ENCODE measurements at places on chromosomes 11 and 22. TPM values are rescaled to one million over a fixed set of nuclear protein-coding genes. Genes with fewer than 3 reads are reported as not detected.

DNA sequence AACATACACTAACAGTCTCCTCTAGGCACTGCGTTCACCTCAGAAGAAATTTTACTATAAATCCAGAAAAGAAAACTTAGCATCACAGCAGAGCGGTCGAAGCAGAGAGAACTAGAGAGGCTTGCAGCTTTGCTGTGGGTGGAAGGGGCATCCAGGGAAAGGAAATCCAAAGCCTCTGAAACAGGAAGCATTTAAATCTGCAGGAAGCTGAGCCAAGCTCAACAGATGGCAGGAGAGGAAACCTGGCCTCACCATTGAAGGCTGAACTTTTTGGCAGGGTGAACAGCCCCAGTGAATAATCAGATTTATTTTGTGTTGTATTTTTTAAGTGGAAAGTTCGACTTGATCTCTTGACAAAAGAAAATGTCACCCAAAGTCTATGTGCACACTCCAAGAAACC lies 858.1 kb downstream of the OPCML start:
- H3K27me3 ChIP-seq, result no peaks in the 10 kb centered on the region
- H3K4me1 ChIP-seq, result no peaks in the 10 kb centered on the region
- H3K4me3 ChIP-seq, result no peak overlapping the region
- no peak overlapping the region for H3K27ac ChIP-seq
- H3K36me3 ChIP-seq, result no peaks in the 10 kb centered on the region

GRCh38 chr11:45383224-45383623 lies 97.1 kb upstream of the SYT13 start:
- no peaks in the 10 kb centered on the region for H3K36me3 ChIP-seq
- H3K4me1 ChIP-seq, result no peaks in the 10 kb centered on the region
- DNase-seq, result no peak

DNA sequence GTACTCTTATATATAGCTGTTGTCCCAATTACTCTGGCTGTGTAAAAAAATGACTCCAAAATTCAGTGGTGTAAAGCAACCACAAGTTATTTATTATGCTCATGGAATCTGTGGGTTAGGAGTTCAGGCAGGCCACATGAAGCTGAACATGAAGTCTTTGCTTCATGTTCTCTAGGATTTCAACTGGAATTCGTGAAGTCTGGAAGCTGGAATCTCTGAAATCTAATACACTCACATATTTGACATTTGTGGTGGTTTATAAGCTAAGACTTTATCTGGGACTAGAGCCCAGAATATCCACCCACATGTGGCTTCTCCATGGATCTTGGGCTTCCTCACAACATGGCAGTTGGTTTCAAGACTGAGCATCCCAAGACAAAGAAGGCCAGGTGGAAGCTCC lies 430.6 kb downstream of the MIAT start:
- no peak overlapping the region for H3K27ac ChIP-seq
- DNase-seq, result no peak
- H3K4me3 ChIP-seq, result no peak overlapping the region
- peaks cover 50% of the 10 kb centered on the region for H3K27me3 ChIP-seq
- H3K36me3 ChIP-seq, result no peaks in the 10 kb centered on the region
- no peaks in the 10 kb centered on the region for H3K4me1 ChIP-seq

Gene TAF10
- 120 TPM for polyA plus RNA-seq

Gene ADM2
- polyA plus RNA-seq, result 0.21 TPM

Gene C22orf31
- polyA plus RNA-seq, result not detected

- H3K36me3 ChIP-seq, result no peaks in the 10 kb centered on the region
- H3K27me3 ChIP-seq, result no peaks in the 10 kb centered on the region
- no peak for DNase-seq
- no peak overlapping the region for H3K27ac ChIP-seq
- no peaks in the 10 kb centered on the region for H3K4me1 ChIP-seq
These were observed 992.8 kb downstream of the DLG2 start for GRCh38 chr11:84634309-84634708.

Gene GGTLC2
- polyA plus RNA-seq, result not detected

Gene CEP126
- 3.4 TPM for polyA plus RNA-seq

GRCh38 chr11:69632900-69633299 lies 8.1 kb upstream of the CCND1 start:
- H3K36me3 ChIP-seq, result no peaks in the 10 kb centered on the region
- DNase-seq, result no peak
- H3K27ac ChIP-seq, result no peak overlapping the region
- no peak overlapping the region for H3K4me3 ChIP-seq
- peaks cover 10% of the 10 kb centered on the region for H3K27me3 ChIP-seq
- peaks cover 9% of the 10 kb centered on the region for H3K4me1 ChIP-seq

- H3K4me3 ChIP-seq, result no peak overlapping the region
- no peak overlapping the region for H3K27ac ChIP-seq
- H3K4me1 ChIP-seq, result peaks cover 9% of the 10 kb centered on the region
- H3K27me3 ChIP-seq, result peaks cover 3% of the 10 kb centered on the region
- no peak for DNase-seq
These were observed 55.7 kb downstream of the RTL6 start for GRCh38 chr22:44442186-44442815.

DNA sequence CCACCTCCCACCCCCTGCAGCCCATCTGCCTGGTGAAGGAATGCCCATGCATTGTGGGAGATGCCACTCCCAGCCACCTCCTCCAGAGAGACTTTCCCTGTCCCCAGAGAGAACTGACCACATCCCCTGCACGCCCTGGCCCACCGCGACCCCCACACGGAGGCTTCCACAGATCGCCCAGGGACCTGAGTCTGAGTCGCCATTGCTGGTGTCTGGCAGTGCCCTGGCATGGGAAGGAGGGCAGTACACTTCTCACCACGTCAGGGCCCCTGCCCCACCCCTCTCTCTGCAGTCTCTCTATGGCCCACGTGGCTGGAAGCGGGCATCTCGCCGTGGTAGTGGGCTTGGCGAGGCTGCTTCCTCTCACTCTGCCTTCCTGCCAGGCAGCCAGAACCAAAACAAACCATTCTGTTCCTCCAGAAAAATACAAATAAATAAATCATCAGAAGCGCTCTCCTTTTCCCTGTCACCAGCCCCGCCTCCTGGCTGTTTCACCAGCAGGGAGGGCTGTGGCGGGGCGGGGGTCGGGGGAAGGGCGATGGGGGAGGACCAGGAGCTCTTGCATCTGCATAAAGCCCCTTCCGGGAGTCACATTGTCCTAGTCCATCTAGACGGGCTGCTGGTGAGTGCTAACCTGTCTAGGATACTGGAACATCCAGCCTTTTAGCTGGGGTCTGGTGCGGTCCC lies 20.9 kb downstream of the SHISAL1 start:
- H3K4me1 ChIP-seq, result no peaks in the 10 kb centered on the region
- peaks cover 15% of the 10 kb centered on the region for H3K27me3 ChIP-seq
- no peaks in the 10 kb centered on the region for H3K36me3 ChIP-seq
- no peak overlapping the region for H3K27ac ChIP-seq

GRCh38 chr11:134759274-134759673 lies 347.2 kb upstream of the B3GAT1 start:
- no peak for DNase-seq
- no peak overlapping the region for H3K4me3 ChIP-seq
- H3K27ac ChIP-seq, result no peak overlapping the region
- H3K36me3 ChIP-seq, result no peaks in the 10 kb centered on the region
- no peaks in the 10 kb centered on the region for H3K27me3 ChIP-seq
- no peaks in the 10 kb centered on the region for H3K4me1 ChIP-seq

DNA sequence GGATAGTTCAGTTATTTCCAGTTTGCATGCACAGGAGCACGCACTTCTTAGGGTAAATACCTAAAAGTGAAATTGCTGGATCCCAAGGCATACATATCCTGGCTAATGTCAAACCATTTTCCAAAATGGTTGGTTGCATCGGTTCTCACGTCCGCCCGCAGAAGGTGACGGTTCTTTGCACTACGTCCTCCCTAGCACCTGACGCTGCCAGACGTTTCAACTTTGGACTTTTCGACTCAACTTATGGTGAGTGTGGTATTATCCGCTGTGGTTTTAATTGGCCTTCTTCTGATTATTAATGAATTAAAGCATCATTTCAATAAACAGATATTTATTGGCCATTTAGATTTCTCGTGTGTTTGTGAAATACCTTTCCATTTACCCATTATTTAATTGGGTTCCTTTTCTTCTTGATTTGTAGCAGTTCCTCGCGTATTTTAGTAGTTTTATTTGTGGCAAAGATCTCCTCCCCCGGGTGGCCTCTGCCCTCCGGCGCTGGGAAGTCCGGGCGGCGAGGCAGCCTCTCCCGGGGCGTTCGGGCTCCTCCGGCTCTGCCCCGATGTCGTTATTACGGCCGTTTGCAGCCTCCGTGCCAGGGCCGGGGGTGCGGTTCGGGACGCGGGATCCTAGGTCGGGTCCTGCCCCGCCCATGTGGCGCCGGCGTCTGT lies at the start of gene JHY:
JHY (plus strand) TSS at position 571 of the 668 bp plus-strand sequence. CDS start 3,091 bp downstream, outside the sequence.
- H3K4me3 ChIP-seq, result peak within 1 kb of the TSS; percentile 61
- H3K36me3 ChIP-seq, result no peaks in the 10 kb centered on the region
- peaks cover 2% of the 10 kb centered on the region for H3K4me1 ChIP-seq
- H3K27ac ChIP-seq, result peak within 1 kb of the TSS; percentile 29
- DNase-seq, result no peak

Gene SCGB1A1
- not detected for polyA plus RNA-seq

DNA sequence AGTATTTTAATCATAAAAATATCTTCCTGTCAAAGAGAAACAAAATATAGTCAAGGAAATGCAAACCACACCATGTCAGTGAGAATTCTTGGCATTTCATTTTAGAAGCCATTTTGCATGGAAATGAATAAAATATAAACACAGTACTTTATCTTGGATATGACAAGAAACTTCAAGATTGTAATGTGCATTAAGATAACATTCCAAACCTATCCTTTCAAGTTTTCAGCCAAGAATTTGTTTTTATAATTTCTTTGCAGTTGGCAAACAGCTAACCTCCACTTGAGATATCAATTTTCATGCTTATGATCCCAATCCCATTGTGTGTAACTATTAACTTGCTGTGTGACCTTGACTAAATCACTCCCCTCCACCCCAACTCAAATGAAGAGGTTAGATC lies 59.3 kb upstream of the WT1 start:
- no peaks in the 10 kb centered on the region for H3K27me3 ChIP-seq
- H3K27ac ChIP-seq, result no peak overlapping the region
- H3K36me3 ChIP-seq, result no peaks in the 10 kb centered on the region
- no peak for DNase-seq
- no peaks in the 10 kb centered on the region for H3K4me1 ChIP-seq
- no peak overlapping the region for H3K4me3 ChIP-seq

Gene NOX4
- 0.05 TPM for polyA plus RNA-seq

DNA sequence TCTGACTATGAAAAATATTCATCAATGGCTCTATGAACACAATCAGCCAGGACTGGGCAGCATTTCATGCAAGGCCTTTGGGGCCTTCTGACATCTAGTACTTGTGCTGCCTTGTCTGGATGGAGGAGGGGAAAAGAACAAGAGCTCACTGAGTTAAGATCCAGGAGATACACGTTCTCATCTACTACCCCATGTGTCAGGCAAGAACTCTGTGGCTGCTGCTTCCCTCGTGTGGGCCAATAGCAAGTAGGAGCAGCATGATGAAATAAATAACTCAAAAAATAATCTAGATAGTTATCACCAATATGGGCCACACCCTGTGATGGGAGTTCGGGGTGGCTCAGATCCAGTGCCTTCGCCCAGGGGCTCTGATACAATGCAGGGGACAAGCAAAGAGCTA lies 7.3 kb downstream of the KCNE3 start:
- H3K27me3 ChIP-seq, result peaks cover 14% of the 10 kb centered on the region
- no peak overlapping the region for H3K4me3 ChIP-seq

Gene FOLR1
- polyA plus RNA-seq, result 0.50 TPM

DNA sequence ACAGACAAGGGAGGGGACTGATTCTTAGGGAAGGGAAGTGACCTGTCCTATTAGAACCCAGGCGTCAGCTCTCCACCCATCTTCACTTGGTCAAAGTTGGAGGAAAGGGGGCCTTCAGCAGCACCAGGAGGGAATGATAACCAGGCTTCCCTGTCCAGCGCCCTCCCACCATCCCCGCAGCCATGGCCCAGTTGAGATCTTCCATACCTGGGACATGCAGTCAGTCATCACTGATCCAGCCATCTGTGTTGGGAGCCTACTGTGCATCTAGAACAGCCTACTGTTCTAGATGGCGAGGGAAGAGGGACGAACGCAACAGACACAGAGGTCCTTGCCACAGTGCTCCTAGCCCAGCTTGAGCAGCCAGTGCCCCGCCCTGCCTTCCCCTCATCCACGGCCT lies 40.6 kb downstream of the PDGFB start:
- H3K27me3 ChIP-seq, result no peaks in the 10 kb centered on the region
- H3K4me3 ChIP-seq, result no peak overlapping the region
- H3K36me3 ChIP-seq, result no peaks in the 10 kb centered on the region
- no peak for DNase-seq
- peaks cover 44% of the 10 kb centered on the region for H3K4me1 ChIP-seq

Gene CERK
- 11.7 TPM for polyA plus RNA-seq

DNA sequence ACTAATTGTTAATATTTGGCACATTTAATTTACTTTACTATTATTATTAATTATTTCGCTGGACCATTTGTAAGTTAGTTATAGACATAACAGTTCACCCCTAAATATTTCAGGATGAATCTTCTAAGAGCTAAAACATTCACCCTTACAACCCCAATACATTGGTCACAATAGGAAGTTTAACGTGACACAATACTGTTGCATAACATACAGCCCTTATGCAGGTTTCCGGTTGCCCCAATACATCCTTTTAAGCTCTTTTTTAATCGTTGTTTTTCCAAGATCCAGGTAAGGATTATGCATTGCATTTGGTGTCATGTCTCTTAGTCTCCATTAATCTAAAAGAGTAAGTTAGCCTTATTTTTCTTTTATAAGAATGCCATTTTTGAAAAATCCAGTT lies 71.2 kb downstream of the HSD17B12 start:
- no peaks in the 10 kb centered on the region for H3K4me1 ChIP-seq
- H3K36me3 ChIP-seq, result no peaks in the 10 kb centered on the region
- no peaks in the 10 kb centered on the region for H3K27me3 ChIP-seq
- H3K27ac ChIP-seq, result no peak overlapping the region
- H3K4me3 ChIP-seq, result no peak overlapping the region

Data from keratinocyte (primary cell).